ENCODE measurements at places on chromosomes 6 and 20.

- DNase-seq, result no peak
These were observed 1.0 kb downstream of the GINM1 start for GRCh38 chr6:149567194-149567586.

DNA sequence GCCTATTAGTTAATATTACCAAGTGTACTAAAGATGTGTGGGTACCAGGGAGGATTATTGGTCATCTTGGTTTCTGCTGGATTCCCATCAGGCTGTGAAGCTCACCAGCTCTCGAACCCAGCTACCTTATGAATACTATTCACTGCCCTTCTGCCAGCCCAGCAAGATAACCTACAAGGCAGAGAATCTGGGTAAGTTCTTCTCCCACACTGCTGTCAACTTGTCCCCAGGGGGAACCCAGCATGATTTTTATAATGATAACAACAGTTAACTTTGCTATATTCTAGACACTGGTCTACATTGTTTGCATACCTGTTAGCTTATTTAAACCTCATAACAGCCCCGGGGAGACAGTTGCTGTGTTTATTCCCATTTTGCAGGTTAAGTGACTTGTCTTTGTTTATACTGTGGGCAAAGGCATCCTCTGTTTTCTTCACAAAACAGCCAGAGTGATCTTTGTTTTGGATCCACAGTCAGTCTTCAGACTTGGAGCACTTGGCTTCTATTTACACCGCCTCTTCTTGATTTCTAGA is 26.5 kb downstream of the TM9SF4 start:
- DNase-seq, result no peak

- no peak for DNase-seq
These were observed 68.2 kb downstream of the PRDM1 start for GRCh38 chr6:106154326-106154725.

GRCh38 chr6:119285908-119286625 is 63.5 kb downstream of the MAN1A1 start:
- DNase-seq, result peak; percentile 24

GRCh38 chr6:22737331-22737730 is 168.0 kb downstream of the HDGFL1 start:
- peak; percentile 30 for DNase-seq

GRCh38 chr6:46105568-46105967 is 24.2 kb upstream of the ENPP4 start:
- no peak for DNase-seq

DNA sequence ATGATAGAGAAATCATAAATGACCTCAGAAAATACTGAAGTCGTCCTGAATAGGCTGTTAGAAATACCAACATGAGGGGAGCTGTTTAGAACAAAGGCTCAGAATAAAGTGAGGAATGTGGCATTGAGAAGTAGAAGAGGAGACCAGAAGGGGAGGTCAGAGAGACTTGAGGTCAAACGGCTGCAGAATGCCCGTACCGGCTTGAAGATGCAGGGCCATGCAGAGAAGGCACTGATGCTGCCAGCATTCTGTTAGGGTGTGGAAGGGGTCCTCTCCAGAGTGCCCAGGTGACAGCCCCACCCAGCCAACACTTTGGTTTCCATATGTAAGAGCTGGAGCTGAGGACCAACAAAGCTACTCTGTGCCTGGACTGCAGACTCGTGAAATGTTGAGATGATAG is 570.9 kb downstream of the CDH26 start:
- DNase-seq, result no peak

DNA sequence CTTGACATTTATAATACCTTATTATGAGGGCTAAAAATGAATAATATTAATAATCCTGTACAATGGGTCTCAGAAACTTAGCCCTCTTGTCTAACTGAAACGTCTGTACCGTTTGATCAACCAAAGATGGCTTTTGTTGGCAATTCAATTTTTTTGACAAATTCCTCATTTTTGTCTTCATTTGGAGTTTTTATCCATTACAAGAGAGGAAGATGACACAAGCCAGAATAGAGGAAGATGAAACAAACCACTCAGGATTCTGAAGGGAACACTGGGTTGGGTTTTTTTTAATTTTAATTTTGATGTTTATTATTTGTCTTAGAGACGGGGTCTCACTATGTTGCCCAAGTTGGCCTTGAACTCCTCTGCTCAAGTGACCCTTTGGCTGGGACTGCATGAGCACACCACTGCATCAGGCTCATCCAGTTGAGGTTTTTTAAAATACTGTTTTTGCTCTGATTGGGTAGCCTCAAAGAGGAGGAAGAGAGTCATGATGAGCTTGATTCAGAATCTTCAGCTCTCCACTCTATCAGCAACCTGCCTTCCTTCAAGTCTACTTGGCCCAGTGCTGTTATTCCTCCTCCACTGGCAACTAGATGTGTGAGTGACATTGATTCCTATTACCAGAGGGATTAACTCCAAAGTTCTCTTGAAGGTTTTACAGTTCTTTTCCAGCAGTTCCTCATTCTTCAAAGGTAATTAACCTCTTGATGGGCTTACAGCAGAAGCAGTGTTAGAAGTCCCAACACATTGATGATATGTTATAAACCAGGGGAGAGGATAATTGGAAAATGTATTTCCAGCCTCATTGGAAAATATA is 71.3 kb downstream of the ATXN1 start:
- DNase-seq, result no peak

- no peak for DNase-seq
These were observed 169.9 kb downstream of the PRL start for GRCh38 chr6:22126910-22127309.

DNA sequence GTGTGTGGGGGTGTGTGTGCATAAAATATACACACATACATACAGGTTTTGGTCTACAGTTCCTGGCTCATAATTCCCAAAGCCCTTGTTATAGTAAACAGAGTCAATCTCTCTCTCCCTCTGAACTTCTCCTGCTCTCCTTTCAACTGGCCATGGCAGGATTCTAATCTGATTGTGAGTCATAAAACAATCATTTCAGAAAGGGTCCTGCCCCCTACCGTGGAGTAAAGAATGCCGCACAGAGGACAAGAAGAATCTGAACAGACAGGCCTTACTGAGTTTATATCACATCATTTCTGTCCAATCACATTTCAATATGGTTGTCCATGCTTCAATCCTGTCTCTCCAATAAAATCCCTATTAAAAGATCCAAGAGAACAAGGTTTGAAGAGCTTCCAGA is 416.9 kb downstream of the FRK start:
- DNase-seq, result peak; percentile 20

- DNase-seq, result no peak
These were observed 6.3 kb downstream of the SYNE1 start for GRCh38 chr6:152630832-152631231.

- no peak for DNase-seq
These were observed 101.5 kb downstream of the SGK1 start for GRCh38 chr6:134216301-134217010.

- no peak for DNase-seq
These were observed 33.7 kb downstream of the SRSF3 start for GRCh38 chr6:36627801-36628246.

GRCh38 chr6:165944002-165944466 is 223.6 kb downstream of the TBXT start:
- no peak for DNase-seq

GRCh38 chr20:18466574-18466893 is 296 bp downstream of the DZANK1 start:
- DNase-seq, result no peak

DNA sequence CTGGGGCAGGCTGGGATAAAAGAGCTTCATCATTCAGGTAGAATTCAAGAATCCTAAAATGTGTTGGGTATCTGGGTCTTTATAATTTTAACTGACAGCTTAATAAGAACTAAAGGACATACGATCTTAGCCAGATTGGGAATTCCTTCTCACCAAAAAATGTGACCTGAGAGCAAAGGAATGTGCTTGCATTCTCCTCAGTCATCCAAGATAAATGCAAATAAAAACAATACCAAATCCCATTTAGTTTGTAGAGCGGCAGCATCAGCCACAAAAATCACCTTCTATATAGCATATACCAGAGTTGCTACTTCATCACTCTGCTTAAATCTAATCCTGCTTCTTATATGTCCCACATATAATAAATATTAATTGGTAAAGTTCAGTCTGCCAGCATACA is 16.9 kb downstream of the USP49 start:
- DNase-seq, result peak; percentile 15

DNA sequence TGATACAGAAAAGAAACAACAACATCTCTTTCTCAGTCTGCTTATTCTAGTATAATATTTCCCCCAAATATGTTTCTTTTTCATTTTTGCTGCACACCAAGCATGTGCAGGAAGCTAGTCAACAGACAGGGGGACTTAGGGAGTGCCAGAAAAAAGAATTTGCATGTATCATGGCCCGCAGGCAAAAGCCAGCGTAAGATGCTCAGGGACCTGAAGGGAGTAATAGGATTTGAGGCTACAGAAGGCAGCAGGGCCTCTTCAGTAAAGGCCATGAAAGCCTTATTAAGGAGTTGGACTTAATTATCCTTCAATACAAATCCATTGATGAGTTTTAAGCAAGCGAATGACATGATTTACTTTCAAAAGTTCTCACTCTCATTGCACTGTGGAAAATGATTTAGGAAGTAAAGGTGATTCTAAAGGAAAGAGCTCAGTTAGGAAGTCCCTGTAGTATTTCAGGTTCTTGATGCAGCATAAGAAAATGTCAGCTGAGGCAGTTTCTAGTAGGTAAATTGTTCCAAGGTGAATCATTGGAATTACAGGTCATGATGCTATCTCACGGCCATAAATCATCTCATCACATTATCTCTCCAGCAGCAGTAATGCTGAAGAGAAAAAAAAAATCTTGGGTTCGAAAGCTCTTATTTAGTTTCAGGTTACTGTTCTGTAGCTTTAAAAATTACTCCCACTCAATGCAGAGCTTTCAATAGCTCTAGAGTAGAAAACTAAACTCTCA is 94.8 kb downstream of the PTCHD4 start:
- no peak for DNase-seq

DNA sequence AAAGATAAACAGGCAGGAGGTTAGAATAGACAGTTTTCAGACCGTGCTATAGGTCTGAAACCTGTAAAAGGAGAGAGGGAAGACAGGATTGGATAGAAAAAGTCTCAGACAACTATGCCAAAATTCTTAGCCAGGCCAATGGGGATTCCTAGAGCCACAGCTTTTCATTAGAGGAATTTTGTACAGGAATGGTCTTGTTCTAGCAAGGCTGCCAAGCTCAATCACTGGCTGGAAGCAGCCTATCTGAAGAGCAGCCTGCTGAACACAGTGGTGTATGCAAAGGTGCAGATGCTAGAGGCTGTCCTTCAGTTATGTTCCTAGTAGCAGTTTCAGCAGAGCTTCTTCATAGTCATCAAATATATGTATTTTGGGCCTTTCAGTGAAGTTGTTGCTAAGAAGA is 313.1 kb downstream of the GRIK2 start:
- no peak for DNase-seq

GRCh38 chr20:63309261-63310071 is 16.5 kb downstream of the COL20A1 start:
- DNase-seq, result no peak

GRCh38 chr6:11226005-11226404 is 6.5 kb downstream of the NEDD9 start:
- DNase-seq, result no peak

DNA sequence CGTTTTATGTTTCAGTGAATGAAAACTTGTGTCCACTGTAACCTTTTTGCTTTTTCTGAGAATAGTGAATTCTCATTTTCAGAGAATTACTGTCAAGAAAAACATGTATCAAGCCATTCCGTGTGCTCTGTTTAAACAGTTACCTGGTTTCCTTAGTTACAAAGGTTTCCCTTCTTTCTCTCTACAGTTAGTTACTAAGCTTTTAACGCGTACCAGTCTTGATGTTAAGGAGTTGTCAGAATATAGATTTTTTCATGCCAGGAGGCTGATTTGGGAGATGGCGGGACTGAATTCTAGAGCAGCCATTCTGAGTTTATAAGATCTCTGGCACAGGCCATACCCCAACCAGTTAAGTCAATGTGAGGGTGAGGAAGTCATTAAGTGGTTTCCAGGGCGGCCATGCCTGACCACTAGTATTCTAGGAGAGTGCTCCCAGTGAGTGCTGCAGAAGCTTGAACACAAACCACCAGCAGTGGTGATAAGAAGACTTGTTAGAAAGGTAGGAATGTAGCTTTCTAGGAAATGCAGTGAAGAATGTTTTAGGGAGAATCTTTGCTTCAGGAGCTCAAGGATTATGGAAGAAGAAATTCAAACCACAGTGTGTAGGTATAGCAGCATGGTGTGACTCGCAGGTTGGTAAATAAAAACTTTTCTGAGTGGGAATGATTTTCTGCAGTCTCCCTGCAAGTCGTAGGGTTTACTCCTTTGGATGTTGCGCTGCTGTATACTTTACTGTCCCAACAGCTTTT is 112.9 kb downstream of the JARID2 start:
- no peak for DNase-seq

DNA sequence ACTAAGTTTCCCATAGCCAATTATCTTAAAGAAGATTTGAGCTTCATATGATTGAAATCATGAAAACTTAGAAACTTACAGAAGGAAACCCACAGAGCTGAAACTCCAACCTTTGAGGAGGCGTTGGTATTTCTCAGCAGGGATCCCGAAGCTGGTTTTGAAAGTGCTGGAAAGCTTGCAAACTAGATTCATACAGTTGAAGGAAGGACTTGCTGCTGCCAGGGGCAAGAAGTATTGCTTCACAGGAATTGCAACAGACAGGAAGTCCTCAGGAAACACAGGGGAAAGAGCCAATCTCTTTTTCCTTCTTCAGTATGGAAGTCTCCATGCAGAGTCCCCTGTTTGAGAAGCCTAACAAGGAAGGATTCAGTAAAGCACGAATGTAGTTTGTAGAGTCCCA is 419.7 kb downstream of the CD109 start:
- DNase-seq, result no peak

DNA sequence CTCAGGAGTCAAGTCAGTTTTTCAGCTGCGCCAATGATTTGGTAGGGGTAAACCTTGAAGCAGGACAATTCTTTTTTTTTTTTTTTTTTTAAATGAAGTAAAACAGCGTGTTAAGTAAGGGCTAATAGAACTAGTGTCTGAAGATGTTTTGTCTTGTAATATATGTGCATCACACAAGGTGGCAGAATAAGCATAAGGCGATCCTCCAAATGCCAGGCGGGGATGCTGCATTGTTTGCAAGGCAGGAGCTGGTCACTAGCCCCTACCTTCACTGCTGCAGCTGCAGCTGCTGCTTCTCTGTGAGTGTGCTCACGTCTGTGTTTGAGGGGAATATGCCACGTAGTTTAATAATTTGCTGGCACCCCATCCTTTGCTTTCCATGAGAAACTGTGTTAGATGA is 272.7 kb upstream of the MAP3K7 start:
- no peak for DNase-seq
